ENCODE measurements at places on chromosomes 5 and 9.

DNA sequence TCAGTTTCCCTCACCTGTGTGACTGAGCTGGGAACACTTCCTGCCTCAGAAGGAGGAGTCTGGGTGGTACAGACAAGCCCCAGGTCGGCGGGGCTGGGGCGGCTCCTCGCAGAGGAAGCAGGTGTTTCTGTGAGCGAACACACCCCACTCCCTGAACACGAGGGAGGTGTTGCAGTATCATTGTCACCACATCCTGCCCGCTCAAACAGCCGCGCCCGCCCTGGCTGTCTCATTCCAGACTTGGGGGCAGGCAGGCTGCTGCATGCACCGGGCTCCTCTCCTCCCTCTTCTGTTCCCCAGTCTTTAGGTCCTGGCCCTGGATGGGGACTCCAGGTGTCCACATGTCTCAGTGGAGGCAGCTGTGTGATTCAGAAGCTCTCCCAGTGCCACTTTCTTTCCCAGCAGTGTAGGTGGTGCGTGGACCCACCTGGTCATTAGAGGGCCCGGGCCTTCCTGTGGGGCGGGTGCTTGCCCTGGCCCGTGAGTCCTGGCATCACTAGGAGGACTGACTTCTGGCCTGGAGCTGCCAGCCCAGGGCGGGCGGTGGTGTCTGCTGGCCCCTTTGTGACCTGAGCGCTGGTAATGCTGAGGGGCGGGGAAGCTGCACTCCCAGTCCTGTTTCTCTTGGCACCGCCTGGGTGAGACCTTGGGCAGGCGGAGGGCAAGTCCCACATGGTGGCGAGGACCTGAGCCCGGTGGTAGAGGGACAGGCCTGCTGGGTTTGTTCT is 18.3 kb upstream of the PHYHD1 start:
- DNase-seq, result peak; percentile 87

DNA sequence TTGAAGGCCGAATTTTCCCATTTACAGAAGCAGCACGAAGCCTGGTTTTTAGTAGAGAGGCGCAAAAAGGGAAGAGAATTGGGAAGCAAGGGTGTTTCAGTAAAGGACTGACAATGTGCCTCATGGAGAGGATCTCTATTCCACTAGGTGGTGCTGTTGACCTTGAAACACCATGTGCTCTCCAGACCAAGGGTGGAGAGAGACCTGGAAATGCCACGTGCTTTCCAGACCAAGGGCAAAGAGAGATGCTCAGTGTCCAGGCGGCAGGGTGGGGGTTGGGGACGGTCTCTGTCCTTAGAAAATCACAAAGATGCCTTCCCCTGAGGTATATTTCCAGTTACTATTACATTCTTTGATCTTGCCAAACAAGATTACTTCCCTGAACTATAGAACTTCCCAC is 425.3 kb downstream of the CSNK1G3 start:
- no peak for DNase-seq

DNA sequence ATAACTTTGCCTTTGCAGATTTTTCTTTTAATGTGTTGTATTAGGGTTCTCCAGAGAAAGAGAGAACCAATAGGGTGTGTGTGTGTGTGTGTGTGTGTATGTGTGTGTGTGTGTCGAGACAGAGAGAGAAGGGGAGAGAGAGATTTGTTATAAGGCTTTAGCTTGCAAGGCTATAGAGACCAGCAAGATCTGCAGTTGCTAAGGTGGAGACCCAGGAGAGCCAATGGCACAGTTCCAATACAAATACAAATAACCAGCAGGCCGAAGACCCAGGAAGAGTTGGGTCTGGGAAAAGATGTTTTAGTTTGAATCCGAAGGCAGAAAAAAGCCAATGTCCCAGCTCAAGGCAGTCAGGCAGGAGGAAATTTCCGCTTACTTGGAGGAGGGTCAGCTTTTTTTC is 23.0 kb downstream of the TMOD1 start:
- no peak for DNase-seq

DNA sequence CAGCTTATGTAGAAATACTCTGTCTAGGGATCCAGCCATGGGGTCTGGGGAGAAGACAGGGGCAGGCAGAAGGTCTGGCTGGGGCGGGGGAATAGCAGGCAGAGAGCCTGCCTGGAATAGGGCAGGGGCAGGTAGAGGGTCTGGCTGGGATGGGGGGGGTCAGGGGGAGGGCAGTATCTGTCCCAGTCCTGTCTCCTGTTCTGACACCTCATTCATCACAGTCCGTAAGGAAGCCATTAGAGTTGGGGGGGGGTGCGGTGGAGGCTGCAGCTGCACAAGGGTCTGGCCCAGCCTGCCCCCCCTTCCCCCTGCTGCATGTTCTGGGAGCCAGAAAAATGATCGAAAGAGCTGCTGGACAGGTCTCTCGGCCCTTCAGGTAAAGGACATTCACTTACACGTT is 32.6 kb downstream of the CNTFR start:
- DNase-seq, result no peak

GRCh38 chr5:128681764-128682592 is 143.9 kb upstream of the FBN2 start:
- DNase-seq, result no peak

DNA sequence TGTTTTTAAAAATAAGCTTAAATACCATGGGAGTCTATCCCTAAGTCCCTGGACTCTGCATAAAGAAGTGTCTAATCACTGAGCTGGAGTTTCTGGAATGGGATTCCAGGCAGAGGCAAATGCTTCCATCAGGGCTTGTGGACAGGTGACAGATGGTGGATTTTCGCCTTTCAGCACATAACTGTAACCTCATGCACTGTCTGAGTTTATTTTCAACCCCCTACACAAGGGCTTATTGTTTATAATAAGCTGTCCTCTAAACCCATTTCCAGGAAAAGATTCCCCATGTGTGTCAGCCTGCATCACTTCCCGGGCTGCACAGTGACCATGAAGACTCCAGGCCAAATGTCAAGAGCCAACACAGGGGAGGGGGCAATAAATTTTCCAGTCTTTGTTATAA is 264.0 kb downstream of the PIK3R1 start:
- DNase-seq, result no peak
